ENCODE measurements at places on chromosomes 2 and 18. TPM values are rescaled to one million over a fixed set of nuclear protein-coding genes. Genes with fewer than 3 reads are reported as not detected.

The RAD51AP2 gene
- not detected for total RNA-seq

The FBXO36 gene
- 2.6 TPM for total RNA-seq

The DYSF gene
- 212 TPM for total RNA-seq

The GPR39 gene
- 0.07 TPM for total RNA-seq

The PPP4R1 gene
- total RNA-seq, result 89.2 TPM

The ACVR1C gene
- total RNA-seq, result not detected

The ITPRIPL1 gene
- total RNA-seq, result 3.2 TPM

The MROH2A gene
- total RNA-seq, result not detected

The SCN1A gene
- total RNA-seq, result not detected

The RAB6C gene
- total RNA-seq, result not detected

The ZNF396 gene
- not detected for total RNA-seq

The LONRF2 gene
- total RNA-seq, result not detected
